Common myeloid progenitor, CD34-positive (primary cell): ENCODE measurements at places on chromosomes 2 and 18.

DNA sequence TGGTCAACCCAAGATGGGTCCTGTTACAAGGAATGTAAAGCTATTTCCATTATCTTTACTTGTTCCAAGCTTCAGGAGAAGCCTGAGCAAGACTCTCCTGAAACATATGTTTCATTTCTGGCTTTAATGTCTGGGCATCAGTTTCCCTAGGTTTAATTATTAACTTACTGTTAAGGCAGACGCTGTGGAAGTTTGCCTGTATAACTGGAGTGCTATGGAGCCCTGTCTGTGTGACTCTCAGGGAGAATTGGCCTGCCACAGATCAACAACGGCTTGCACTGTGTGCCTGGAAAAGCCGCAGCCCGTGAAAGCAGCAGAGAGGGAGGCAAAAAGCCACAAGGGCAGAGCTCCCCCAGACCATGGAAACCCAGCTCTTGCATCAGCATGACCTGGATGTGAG lies 22.1 kb upstream of the LONRF2 start:
- DNase-seq: no peak

DNA sequence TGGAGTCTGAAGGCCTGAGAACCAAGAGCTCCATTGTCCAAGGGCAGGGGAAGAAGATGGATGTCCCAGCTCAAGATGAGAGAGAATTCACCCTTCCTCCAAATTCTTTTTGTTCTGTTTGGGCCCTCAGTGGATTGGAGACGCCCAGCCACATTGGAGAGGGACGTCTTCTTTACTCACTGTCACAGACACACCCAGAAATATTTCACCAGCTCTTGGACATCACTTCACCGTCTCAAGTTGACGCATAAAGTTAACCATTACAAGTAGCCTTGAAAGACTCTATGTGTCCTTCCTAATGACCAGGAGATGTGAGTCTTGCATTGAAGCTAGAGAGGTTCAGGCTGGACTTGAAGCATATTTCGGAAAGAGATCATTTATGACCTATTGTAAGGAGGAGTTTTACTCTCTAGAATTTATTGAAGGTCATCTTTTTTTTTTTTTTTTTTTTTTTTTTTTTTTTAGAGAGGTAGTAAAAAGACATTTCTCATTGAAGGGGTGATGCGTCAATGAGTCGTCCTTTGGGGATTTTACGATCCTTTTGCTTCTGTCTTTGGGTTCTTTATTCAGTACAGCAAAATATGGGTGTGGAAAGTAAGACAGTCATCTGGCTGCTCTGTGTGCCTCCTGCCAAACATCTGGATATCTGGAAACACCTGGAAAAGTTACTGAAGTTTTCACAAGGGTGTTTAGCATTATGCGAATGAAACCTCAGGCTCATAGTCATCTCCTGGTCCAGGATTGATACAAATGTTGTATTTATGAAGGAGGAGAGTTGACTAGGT lies 118.1 kb downstream of the PRPF40A start:
- no peak for DNase-seq

- DNase-seq: no peak
These were observed 33.3 kb upstream of the GMCL1 start for GRCh38 chr2:69796174-69796573.

GRCh38 chr2:202035941-202036372 lies 2.3 kb downstream of the FZD7 start:
- DNase-seq: no peak

- peak; percentile 2 for DNase-seq
These were observed 323.9 kb upstream of the RND3 start for GRCh38 chr2:150811259-150811855.

- DNase-seq: no peak
These were observed 78.6 kb downstream of the ANKRD44 start for GRCh38 chr2:197232010-197232409.

DNA sequence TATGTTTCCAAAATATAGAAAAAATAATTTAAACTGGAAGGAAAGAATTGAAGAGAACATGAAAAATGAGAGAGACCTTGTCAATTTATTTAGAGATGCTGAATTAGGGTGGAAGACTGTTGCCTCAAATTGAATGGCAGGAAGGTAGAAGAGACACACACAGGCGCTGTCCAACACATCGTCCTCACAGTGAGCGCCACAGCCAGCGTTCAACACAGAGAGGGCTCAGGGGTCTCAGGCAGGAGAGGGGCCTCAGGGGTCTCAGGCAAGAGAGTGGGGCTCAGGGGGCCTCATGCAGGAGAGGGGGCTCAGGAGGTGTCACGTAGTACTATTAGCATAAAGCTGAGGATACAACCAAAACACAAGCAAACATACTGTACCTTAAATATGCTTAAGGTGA lies 65.7 kb downstream of the TMEM18 start:
- no peak for DNase-seq

DNA sequence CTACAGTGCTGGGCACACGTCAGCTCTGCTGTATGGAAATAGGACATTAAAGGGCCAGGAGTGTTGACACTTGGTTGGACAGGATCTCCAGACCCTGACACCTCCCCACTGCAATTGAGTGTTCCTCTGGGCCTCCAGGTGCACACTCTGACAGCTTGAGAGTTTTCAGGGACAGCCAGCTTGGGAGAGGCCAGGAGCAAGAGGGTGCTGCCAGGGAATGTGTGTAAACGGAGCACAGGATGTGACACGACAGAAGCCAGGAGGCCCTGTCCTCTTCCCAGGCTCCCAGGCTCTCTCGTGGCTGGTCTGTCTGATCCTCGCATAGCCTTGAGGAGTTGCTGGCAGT lies 318.1 kb upstream of the HS6ST1 start:
- no peak for DNase-seq

GRCh38 chr2:56230156-56230555 lies 46.4 kb downstream of the CCDC85A start:
- DNase-seq: no peak

GRCh38 chr2:236824836-236825235 lies 255.2 kb downstream of the ACKR3 start:
- DNase-seq: no peak

GRCh38 chr18:13240060-13240725 lies 21.6 kb downstream of the LDLRAD4 start:
- DNase-seq: no peak

GRCh38 chr18:11669271-11669947 lies 19.7 kb upstream of the GNAL start:
- no peak for DNase-seq

DNA sequence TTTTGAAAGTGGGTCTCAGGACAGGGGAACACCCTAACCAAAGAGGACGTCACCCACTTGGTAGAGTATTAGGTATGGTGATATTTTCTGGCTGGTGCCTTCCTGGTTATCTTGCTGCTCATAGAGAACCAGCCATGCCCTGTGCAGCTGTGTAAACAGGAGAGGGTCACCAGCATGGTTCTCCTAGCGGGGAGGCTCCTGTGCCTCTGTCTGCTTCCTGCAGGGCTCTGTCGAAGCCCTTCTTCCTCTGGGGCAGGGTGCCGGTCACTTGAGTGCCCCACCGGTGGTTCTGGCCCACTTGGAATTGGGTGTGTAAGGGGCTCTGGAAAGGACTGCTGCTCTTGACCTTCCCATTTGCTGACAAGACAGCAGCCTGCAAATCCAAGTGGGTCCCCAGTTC lies 131.6 kb upstream of the MSH6 start:
- no peak for DNase-seq

- no peak for DNase-seq
These were observed 17.5 kb upstream of the TNS1 start for GRCh38 chr2:218020281-218020680.

- peak; percentile 11 for DNase-seq
These were observed 1500.6 kb upstream of the TMEFF2 start for GRCh38 chr2:193695367-193695766.

- no peak for DNase-seq
These were observed 28.0 kb upstream of the PPP1R1C start for GRCh38 chr2:181957668-181958067.

DNA sequence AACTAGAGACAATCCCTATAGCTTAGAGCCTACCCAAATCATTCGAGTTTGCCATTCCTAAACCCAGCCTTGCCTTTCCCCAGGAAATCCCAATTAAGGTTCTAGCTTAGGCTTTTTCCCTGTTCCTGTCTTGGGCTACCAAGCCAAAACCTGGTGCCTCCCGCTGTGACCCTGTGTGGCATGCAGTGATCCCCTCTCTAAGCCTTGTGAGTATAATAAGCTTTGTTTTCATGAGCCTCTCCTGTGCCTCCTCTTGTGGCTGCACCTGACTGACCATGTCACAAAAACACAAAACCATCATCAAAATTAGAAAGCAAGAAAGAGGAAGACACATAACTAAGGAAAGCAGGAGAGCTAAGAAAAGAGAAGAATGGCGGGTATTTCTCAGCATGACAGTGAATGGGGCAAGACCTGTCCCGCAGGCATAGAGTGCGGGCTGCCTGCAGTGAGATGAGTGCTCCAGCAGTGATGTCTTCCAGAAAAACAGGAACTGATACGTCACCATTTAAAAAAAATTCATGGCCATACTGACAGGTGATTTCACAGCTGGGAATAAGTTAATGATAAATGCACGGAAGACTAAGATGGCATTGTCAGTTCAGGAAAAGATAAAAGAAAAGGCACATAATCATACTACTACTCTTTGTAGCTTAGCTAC lies 9.2 kb upstream of the PAIP2B start:
- DNase-seq: peak; percentile 39

DNA sequence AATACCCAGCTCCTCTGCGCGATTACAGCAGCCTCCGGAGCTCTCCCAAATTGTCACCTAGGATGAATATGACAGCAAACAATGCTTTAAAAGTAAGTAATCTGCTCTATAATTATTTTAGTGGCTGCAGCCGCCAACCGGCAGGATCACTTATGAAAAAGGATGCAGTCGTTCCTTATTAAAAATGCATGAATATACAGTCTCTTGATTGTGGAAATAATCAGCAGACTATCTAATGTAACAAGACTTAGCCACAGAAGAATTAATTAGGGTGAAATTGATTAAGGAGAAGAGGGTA lies 71.8 kb upstream of the STPG4 start:
- no peak for DNase-seq

DNA sequence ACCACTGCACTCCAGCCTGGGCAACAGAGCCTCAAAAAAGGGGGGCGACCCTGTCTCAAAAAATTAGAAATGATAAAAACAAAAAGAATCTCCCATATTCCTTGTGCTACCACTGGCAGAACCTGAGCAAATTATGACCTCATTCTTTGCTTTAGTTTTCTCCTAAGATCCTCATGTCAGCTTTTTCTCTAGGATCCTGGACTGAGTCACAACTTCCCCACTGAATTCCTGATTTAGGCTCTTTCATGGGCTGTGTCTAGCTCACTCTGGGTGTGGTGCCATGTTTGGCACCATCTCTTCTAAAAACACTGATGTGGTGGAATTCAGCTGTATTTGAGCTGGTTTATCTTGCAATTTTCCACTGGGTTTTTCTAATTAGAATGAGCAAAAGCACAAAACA lies 37.1 kb downstream of the EXOC6B start:
- no peak for DNase-seq

- no peak for DNase-seq
These were observed 345.0 kb upstream of the NRP2 start for GRCh38 chr2:205337274-205337673.

DNA sequence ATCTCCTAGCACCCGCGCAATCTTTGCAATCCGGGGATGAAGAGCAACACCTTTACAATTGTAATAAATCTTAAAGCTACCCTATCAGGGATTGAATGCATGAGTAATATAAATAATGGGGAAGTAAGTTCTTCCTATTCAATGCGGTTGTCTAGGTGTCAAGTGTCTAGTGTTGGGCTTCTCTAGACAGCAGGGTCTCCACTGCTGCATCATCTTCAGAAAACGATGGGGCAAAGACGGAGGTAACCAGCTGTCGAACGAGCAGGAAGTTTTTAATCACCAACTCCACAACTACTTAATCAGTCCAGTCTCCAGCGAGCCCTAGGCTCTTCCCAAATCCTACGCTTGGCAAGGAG lies 573 bp downstream of the STAM2 start:
- DNase-seq: peak; percentile 82

- no peak for DNase-seq
These were observed 77.2 kb upstream of the ST6GAL2 start for GRCh38 chr2:106963156-106963555.

- no peak for DNase-seq
These were observed 68.4 kb upstream of the MSH2 start for GRCh38 chr2:47334356-47335136.

DNA sequence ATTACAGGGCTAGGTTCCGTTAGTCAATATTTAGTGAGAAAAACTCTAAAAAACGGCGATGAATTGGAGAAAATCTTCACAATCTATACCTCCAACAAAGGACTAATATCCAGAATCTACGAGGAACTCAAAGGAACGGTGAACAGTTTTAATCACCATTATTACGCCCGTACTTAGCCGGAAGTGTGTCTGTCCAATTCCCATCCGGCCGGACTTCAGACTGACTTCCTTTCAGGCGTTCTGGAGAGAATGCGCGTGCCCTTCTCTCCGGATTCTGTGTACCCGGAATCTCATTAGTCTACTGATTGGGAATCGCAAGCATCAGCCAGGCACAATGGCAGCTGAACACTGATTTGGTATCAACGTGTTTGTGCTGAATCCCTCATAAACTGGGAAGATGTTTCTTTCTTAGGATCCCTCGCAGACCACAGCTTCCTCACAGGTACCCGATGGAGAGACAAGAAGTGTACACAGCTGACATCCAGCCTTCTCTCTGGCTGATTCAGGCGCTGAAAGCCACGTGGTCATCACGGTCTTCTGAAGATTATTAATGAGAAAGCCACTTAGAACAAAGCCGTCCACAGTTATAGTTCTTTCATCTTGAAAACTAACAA lies 239.9 kb downstream of the ZNF516 start:
- DNase-seq: no peak

GRCh38 chr18:67104700-67105284 lies 411.7 kb downstream of the DSEL start:
- peak; percentile 68 for DNase-seq

- DNase-seq: no peak
These were observed 29.4 kb downstream of the SATB2 start for GRCh38 chr2:199428291-199428690.

DNA sequence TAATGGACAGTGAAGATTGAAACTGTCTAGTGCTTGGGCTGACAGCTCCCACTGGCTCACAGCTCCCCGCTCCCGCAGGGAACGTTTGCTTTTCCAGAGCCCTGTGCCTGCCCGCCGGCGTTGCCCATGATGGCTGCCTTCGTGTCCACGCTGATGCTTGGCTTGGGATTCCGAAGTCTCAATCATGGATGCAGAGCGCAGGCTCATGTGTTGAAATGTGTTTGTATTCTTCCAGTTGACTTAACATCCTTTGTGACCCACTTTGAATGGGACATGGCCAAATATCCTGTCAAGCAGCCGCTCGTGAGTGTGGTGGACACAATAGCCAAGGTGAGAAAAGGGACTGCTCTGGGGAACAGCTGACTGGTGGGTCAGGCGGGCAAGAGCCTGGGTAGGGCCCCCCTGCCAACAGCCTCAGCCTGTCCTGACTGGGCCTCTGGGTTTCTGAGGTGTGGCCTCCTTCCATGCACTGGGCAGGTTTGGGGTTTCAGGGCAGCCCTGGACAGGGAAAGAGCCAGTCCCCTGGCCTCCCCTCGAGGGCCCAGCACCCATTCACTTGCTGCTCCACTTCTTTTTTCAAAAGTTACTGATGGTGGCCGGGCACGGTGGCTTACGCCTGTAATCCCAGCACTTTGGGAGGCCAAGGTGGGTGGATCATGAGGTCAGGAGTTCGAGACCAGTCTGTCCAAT lies 42.8 kb downstream of the ATP6V1C2 start:
- no peak for DNase-seq

- DNase-seq: no peak
These were observed 39.1 kb upstream of the STK39 start for GRCh38 chr2:168286535-168286934.

GRCh38 chr2:216220976-216221375 lies 111.8 kb downstream of the XRCC5 start:
- DNase-seq: no peak

GRCh38 chr2:182540252-182540651 lies 113.4 kb upstream of the PDE1A start:
- DNase-seq: peak; percentile 34
